ENCODE measurements at places on chromosomes 12 and 14.

- peak; percentile 45 for DNase-seq
Observed at GRCh38 chr12:118068445-118068844, 7.5 kb upstream of the WSB2 start.

GRCh38 chr12:112518365-112518735 is 99.6 kb downstream of the PTPN11 start:
- DNase-seq: no peak

- DNase-seq: peak; percentile 82
Observed at GRCh38 chr12:49358483-49359141, 8.7 kb upstream of the SPATS2 start.

DNA sequence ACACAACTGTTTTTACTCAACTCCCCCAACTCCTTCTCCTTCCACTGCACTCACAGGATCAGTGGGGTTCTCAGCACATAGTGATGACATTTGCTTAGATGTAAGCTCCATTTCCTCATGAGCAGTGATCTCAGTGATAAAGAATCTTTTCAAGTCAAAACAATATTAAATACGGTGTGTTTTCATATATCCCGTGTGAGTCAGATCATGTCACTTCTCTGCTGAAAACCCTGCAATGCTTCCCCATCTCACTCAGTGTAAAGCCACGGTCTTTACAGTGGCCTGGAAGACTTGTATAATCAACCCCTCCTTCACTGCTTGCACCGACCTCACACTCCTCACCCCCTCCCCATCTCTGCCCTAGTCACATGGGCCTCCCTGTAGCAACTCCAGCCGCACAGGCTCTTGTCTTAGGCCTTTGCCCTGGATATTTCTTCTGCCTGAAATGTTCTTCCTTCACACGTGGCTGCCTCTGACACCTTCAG is 149.7 kb upstream of the ARHGAP5 start:
- DNase-seq: peak; percentile 41

- peak; percentile 97 for DNase-seq
Observed at GRCh38 chr12:122895704-122896636, at the start of gene VPS37B. VPS37B (minus strand) TSS chr12:122896124; CDS start chr12:122896062, 62 bp downstream.

DNA sequence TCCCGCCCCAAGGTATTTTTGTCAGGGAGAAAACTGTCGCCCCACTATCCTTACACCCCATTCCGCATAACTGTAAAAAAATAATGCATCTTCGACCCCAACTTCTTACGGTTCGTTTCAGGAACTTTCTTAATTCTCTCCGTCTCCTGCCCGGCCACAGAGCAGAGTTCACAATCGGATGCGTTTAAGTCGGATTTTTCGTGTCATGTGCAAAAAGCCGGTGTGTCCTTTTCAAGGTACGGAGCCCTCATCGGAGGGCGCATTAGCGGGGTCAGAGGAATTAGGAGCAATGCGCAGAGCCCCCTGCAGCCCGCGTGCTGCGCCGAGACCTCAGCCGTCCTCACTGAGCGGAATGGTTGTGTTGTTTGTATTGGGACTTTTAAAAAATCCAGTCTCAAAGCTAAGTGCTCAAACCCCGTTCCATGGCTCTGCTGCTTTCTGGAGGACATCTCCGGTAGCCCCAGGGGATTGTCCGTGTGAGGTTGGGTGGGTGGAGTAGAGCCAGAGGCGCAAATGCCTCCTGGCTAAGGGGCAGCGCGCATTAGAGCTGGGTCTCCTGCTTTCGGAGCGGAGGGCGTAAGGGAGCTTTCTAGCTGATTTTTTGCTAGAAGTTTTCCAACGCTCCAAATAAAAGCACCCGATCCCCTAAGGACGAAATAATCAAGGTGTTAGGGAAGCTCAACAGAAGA is 3.9 kb upstream of the GSC start:
- DNase-seq: no peak

DNA sequence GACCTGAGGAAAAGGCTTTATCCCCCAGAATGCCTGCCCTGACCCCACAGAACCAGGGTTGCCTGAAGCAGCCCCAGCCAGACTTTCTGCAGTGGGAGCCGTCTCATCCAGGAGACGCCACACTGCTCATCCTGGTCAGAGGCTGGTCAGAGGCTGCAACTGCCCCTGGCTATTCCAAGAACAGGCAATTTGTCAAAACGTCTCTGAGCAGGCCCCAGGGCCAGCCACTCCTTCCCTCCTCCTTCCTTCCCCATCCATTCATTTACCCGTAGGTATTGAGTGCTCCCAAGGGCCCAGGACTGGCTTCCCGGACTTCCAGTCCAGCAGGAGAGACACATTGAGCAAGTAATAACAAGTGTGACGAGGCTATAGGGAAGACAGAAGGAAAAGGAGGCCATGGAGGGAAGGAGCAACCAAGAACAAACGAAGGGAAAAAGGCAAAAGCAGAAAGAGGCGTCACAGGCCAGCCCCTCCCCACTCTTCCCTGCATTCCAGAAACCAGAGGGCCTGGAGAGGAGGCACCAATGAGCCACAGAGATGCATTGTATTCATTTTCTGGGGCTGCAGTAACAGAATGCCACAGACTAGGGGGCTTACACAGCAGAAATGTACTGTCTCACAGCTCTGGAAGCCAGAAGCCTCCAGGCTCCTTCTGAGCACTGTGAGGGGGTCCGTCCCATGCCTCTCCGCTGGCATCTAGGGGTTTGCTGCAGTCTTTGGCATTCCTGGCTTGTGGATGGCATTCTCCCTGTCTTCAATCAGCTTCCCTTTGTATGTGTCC is 21.0 kb upstream of the CD9 start:
- DNase-seq: no peak

DNA sequence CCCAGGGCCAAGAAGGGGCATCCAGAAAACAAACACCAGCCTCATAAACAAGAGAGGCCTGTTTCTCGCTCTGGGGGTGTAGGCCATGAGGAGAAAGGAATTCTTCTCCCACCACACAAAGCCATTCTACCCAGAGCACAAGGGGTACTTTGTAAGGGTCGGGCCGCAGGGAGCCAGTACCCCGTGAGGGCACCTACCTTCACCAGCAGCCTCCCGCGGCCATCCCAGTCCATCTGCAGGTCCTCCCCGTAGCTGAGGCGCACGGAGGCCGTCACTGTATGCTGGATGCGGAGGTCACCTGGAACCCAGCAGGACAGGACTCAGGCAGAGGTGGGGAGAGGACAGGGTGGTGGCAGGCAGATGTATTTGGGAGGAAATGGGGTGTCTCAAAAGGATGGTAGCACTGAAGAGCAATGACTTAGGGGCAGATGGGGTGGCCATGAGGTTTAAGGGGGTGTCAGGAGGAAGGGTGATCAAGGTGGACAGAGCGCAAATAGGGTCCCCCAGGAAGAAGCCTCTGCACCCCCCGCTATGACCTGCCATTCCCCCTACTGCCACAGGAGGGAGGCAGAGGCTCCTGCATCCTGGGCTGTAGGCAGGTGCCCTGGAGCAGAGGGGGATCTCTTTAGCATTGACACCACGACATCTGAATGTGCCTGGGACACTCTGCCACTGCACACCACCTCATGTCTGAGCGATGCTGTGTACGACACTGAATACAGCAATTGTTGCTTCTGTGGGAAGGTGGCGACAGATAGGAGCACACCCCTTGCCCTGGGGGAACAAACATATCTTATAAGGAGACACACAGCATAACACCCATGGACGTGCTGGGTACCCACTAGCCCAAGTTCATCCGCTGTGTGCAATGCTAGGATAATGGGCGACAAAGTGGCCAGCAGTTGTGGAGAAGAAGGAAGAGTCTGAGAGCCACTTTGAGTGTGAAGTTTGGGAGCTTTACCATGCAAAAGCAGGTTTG is 61.4 kb downstream of the VWF start:
- DNase-seq: peak; percentile 68

GRCh38 chr12:104676636-104677035 is 219.9 kb downstream of the CHST11 start:
- DNase-seq: no peak

- DNase-seq: no peak
Observed at GRCh38 chr12:88520436-88520820, 59.8 kb downstream of the KITLG start.

DNA sequence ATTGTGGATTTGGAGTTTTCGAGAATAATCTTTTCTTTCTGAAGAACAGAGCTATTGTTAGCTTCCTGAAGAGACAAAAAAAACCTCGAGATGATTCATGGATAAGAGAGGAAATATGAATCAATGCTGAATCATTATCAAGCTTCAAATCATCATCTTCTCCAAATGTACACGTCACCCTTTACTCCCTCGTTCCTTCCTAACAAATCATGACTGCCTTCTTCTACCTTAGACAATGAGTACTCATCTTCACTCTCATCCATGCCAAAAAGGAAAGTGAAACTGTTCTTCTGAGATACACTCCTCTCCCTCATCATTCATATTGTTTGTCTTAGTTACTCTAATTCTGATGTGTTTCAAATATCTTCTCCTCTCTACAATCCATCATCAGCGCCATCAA is 1115.8 kb upstream of the ATXN7L3B start:
- no peak for DNase-seq

- no peak for DNase-seq
Observed at GRCh38 chr14:30389134-30389876, 169.7 kb upstream of the G2E3 start.

DNA sequence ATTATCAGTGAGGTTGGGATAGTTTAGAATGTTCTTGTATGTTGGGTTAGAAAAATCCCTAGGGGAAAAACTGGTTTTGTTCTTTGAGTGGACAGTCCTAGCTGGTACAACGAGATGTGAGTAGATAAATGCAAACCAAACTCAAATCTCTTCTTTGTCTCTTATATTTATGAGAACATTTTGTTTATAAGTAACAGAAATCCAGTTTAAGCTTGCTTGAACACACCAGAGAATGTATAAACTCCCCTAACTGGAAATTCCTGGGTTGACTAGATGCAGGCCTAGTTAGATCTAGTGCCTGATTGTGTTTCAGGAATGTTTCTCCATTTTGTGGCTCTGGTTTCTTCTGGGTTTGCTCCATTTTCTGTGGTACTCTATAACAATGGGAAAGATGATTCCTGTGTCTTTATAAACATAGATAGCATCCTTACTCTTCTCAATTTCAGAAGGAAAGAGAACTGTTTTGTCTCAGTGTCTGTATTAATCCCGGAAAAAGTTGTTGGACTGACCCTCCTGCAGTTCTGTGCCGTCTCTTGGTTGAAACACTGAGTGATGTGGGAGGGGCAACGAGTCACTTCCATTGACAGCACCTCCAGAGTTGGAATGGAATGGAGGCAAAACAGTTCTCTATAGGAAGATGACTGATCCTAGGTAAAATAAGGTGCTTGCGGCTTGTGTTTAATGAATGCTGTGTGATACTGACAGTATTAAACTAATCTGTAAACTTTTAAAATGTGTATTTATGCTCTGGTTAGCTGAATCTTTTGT is 244.8 kb downstream of the TMTC2 start:
- DNase-seq: no peak

DNA sequence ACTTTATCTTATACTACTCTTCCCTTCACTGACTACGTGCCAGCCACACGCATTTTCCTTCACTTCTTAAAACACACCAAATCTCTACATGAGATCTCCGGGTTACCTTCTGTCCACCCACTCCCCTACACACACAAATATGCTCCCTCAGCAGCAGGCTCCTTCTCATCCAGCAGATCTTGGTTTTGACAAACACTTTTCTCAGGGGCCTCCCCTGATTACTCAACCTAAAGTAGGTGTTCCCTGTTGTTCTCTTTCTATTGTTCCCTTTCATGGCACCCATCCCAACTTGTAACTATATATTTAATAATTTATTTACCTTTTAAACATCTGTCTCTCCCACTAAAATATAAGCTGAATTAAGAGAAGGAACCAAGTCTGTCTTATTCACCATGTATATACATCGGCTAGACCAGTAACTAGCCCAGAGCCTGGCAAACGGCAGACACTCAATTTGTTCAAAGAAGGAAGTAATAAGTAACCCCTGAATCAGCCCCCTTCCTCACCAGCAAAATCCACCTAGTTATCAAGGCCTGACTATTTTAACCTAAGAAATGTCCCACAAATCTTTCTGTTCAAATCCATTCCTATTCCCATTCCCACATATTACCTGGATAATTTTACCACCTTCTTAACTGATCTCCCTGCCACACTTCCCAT is 2.7 kb downstream of the C2CD5 start:
- peak; percentile 35 for DNase-seq

DNA sequence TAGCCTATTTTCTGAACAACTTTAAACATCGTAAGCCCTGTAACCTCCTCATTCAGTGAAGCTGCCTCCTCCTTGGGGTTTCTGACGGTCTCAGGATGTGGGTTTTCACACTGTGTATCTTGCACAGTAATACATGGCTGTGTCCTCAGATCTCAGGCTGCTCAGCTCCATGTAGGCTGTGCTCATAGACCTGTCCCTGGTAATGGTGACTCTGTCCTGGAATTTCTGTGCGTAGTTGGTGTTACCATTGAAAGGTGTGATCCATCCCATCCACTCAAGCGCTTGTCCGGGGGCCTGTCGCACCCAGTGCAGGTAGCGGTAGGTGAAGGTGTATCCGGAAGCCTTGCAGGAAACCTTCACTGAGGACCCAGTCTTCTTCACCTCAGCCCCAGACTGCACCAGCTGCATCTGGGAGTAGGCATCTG is 980.5 kb downstream of the TMEM121 start:
- no peak for DNase-seq

- DNase-seq: no peak
Observed at GRCh38 chr12:1083889-1084262, 92.9 kb downstream of the ERC1 start.

DNA sequence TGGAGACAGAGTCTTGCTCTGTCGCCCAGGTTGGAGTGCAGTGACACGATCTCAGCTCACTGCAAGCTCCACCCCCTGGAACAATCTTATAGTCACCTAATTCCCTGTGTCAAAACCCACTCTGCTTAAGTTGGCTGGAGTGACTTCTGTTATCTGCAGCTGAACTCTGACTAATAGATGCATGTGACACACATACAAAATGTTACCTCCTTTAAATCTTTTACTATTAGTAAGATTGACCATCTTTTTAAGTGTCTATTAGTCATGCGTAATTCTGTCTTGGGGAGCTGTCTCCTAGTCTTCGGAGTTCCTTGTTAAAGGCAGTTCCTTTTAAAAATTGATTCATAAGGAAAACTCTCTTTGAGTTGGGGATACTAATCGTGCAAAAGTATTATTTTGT is 7.4 kb downstream of the IFI27L1 start:
- peak; percentile 13 for DNase-seq

GRCh38 chr12:46921764-46922133 is 96.0 kb upstream of the SLC38A4 start:
- DNase-seq: no peak

DNA sequence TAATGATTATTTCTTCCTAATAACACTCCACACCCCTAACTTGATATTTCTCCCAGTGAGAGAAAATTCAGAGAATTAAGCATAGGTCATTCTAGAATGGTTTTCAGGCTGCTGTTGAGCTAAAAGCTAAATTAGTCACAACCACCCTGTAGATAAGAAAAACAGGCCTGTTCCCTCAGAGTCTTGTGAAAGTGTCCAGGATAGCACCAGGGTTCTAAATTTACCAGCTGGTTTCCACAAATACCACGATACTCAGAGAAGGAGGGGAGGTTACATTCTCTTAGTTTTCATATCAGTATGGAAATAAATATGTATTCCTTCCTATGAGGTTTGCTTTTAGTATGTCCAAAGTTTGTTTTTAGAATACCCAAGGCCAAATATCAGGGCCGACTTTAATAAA is 66.0 kb upstream of the YARS2 start:
- no peak for DNase-seq

GRCh38 chr12:49296034-49296835 is 1.3 kb downstream of the PRPH start:
- peak; percentile 53 for DNase-seq
